Endothelial cell (in vitro differentiated cells): ENCODE measurements at places on chromosomes 6 and 20.

DNA sequence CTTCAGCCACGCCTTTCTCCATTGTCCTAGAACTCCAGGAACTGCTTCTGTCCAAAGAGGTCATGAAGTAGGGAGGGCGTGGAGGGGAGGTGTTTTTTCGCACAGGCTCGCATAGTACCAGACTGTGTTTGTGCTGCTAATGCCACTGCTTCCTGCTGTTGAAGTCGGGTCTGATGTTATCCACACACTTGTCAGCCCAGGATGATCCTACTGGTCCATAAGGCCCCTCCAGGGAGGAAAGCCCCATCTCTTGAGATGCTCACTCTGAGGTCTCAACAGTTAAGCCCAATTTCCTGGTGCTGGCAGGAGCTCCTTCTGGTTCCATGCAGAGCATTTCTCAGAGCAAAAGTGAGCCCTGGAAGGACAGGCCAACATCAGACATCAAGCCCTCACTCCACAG, 65.6 kb downstream of the C6orf118 start:
- no peak for DNase-seq

DNA sequence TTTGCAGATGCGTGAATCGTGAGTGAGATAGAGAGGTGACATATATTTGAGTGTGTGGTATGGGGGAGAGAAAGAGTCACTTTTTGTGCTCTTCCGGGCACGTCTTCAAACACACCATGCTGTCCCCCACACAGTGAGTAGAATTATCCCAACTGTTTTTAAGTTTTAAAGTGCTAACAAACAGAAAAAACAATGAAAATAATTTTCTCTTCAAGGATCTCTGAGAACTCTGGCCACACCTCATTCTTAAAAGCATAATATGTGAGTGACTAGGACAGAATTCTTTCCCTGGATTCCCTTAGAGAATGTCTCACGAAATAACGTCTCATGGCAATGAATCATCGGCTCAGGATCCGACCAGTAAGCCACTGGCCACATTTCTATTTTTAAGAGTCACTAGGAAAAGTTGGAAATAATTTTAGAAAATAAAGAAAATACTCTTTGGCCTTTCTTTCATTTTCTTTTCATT, 235.7 kb upstream of the ZNF217 start:
- DNase-seq = no peak

- peak; percentile 72 for DNase-seq
Measured at GRCh38 chr6:25788305-25788922, 33.9 kb downstream of the SLC17A4 start.

GRCh38 chr6:193773-194310, 98.4 kb upstream of the DUSP22 start:
- DNase-seq = no peak

GRCh38 chr6:21593412-21593926, at the start of gene SOX4:
Gene SOX4, plus strand, starts transcription at chr6:21593751. Its CDS starts 784 bp downstream, at chr6:21594535.
- peak; percentile 92 for DNase-seq

GRCh38 chr6:137975188-137975940, 108.3 kb downstream of the TNFAIP3 start:
- no peak for DNase-seq

- DNase-seq = no peak
Measured at GRCh38 chr6:36402481-36402880, 15.0 kb upstream of the ETV7 start.

DNA sequence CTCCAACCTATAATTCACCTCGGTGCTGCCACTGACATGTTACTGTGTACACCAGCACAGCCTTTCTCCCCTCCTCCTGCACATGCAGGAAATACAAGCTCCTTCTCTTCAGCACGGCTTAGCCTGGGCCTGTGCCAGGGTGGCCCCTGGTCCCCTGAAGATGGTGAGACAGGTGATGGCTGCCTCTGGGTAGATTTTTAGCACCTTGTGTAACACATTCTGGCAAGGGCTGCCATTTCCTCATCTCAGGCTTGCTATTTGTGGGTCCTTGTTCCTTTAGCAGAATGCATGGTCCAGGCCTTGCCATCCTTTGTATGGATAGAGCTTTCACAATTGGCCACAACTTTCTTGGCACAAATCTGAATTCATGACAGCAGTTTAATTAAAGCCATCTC, 151.3 kb downstream of the CDC5L start:
- no peak for DNase-seq

GRCh38 chr20:46943861-46944591, 49.4 kb downstream of the EYA2 start:
- DNase-seq = no peak
